ENCODE measurements at places on chromosomes 12 and 14. TPM values are rescaled to one million over a fixed set of nuclear protein-coding genes. Genes with fewer than 3 reads are reported as not detected.
A peak's percentile ranks its signal among the peaks of the same experiment; 100 is the strongest.

The OR11H6 gene
- total RNA-seq, result not detected

DNA sequence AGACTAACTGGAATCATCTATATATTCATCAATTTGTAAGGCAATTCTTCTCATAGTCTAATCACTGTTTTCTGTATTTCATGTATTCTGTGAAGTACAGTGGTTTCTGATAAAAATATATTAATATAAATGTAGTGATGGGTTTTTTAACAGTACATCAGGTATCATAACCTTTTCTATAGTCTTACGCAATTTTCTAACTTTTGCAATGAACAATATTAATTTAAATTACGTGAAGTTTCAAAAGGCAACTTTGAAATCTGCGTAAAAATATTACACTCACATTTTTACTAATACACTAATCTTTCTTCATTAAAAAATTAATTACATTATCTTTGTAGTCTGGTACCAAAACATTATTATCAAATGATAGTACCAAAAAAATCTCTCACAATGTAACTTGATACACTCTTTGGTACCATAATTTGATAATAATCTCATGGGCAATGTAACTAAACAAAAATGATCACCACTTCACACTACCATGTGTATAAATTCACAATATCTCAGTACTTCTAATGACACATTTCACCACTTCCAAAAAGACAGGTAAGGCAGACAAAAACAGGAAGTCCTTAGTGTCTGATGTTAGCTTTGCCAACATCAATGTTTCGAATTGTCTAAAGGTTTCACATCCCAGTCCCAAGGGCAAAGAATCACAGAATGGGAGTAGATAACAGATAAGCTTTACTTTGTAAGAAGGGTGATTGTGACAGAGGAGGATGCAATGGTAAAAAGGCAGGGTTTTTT is 8.7 kb downstream of the DNAI7 start:
- no peak overlapping the region for H3K27ac ChIP-seq
- peaks cover 5% of the 10 kb centered on the region for H3K4me1 ChIP-seq
- H3K36me3 ChIP-seq, result no peaks in the 10 kb centered on the region
- no peak for DNase-seq
- H3K4me3 ChIP-seq, result no peak overlapping the region
- no peaks in the 10 kb centered on the region for H3K27me3 ChIP-seq

DNA sequence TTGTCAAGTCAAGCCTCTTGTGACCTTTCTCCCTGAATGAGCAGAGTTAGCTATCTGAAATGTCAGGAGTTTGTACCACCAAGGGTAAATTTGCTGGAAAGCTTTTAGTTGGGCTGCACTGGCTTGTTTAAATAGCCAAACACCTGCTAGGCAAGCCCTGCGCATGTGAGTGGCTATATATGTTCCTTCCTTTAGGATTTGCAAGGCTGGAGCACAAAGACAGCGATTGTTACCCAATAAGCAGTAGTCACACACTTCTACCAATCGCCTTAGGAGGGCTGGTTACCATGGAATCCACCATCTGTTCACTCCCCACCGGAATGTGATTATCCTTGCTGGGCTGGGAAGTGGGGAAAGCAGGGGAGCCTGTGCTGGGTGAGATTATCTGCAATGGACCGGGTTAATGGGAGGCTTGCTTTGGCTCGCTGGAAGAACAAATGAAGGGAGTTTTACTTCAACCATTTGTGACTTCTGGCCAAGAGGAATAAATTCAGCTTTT is 102.5 kb downstream of the FGD4 start:
- no peaks in the 10 kb centered on the region for H3K27me3 ChIP-seq
- peak overlapping the region; percentile 57 for H3K4me3 ChIP-seq
- no peaks in the 10 kb centered on the region for H3K36me3 ChIP-seq

GRCh38 chr12:34602213-34602940 is 580.1 kb downstream of the ALG10 start:
- DNase-seq, result no peak
- no peak overlapping the region for H3K27ac ChIP-seq
- no peaks in the 10 kb centered on the region for H3K36me3 ChIP-seq
- peaks cover 8% of the 10 kb centered on the region for H3K27me3 ChIP-seq
- no peaks in the 10 kb centered on the region for H3K4me1 ChIP-seq

DNA sequence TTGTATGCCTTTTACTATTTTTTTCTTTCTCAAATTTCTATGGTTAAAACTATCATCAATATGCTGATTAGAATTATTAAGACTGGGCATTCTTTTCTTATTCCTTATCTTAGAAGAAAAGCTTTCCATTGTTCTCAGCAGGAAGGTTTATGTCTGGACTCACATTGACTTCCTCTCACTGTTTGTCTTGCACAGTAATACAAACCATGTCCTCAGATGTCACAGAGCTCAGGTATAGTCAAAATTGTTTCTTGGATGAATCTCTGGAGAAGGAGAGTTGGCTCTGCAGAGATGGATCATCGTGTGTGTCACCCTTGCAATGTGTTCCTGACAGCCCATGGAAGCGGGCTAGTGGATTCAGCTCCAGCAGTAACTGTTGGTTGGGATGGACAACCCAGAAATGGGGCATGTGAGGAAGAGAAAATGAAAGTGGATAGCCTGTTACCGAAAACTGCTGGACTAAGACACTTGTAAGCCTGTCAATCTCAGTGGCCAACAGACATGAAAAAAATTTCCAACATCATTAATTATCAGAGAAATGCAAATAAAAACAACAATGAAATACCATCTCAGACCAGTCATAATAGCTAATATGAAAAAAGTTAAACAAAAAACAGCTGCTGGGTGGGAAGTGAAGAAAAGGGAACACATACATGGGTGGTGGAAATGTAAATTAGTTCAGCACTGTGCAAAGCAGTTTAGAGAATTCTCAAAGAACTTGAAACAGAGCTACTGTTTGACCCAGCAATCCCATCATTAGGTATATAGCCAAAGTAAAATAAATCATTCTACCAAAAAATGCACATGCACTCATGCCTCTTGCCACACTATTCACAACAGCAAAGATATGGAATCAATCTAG is 967.8 kb downstream of the TMEM121 start:
- no peak overlapping the region for H3K27ac ChIP-seq
- no peaks in the 10 kb centered on the region for H3K36me3 ChIP-seq
- no peaks in the 10 kb centered on the region for H3K4me1 ChIP-seq
- no peak for DNase-seq

GRCh38 chr12:2483713-2484112 is 311.1 kb upstream of the FKBP4 start:
- H3K27ac ChIP-seq, result peak overlapping the region; percentile 14
- peaks cover 25% of the 10 kb centered on the region for H3K36me3 ChIP-seq
- no peak overlapping the region for H3K4me3 ChIP-seq
- no peaks in the 10 kb centered on the region for H3K27me3 ChIP-seq
- H3K4me1 ChIP-seq, result peaks cover 59% of the 10 kb centered on the region

DNA sequence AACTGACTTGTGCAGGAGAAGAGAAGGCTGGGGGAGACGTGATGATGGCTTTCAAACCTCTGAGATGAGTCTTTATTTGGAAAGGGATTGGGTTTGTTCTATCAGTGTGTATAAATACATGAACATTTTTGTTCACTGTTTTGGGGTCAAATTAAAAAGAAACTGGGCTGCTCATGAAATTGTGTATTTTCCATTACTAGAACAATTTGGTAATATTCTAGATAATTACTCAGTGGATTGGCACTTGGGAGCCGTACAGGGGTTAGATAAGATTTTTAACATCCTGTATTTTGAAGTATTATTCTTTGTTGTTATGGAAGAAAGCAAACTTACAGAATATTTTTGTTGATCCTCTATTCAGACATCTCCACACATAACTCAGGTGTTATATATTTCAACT is 340.6 kb downstream of the PRKD1 start:
- no peak overlapping the region for H3K27ac ChIP-seq
- H3K4me3 ChIP-seq, result no peak overlapping the region
- peaks cover 13% of the 10 kb centered on the region for H3K4me1 ChIP-seq
- no peaks in the 10 kb centered on the region for H3K27me3 ChIP-seq

The CSRP2 gene
- 22.8 TPM for total RNA-seq

DNA sequence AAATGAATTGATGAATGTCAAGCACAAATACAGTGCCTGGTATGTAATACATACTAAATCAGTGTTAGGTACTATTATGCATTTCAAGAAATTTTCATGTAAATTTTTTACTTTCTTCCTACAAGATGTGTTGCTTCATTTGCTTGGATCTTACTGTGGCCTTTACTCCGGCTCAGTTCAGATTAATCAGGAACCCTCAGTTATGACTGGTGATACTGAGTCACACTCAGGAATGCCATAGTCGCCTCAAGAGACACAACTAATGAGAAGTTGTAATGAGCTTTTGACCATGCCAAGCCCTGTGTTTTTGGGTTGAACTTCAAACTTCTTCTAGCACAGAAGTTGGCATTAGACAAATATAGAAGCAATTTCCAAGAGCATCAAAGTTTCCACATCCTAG is 96.0 kb downstream of the TGFB3 start:
- no peaks in the 10 kb centered on the region for H3K27me3 ChIP-seq
- no peak for DNase-seq
- no peak overlapping the region for H3K27ac ChIP-seq
- no peak overlapping the region for H3K4me3 ChIP-seq
- H3K36me3 ChIP-seq, result peaks cover 10% of the 10 kb centered on the region

The DBX2 gene
- total RNA-seq, result 0.14 TPM
